ENCODE measurements at places on chromosomes 11 and 22.

DNA sequence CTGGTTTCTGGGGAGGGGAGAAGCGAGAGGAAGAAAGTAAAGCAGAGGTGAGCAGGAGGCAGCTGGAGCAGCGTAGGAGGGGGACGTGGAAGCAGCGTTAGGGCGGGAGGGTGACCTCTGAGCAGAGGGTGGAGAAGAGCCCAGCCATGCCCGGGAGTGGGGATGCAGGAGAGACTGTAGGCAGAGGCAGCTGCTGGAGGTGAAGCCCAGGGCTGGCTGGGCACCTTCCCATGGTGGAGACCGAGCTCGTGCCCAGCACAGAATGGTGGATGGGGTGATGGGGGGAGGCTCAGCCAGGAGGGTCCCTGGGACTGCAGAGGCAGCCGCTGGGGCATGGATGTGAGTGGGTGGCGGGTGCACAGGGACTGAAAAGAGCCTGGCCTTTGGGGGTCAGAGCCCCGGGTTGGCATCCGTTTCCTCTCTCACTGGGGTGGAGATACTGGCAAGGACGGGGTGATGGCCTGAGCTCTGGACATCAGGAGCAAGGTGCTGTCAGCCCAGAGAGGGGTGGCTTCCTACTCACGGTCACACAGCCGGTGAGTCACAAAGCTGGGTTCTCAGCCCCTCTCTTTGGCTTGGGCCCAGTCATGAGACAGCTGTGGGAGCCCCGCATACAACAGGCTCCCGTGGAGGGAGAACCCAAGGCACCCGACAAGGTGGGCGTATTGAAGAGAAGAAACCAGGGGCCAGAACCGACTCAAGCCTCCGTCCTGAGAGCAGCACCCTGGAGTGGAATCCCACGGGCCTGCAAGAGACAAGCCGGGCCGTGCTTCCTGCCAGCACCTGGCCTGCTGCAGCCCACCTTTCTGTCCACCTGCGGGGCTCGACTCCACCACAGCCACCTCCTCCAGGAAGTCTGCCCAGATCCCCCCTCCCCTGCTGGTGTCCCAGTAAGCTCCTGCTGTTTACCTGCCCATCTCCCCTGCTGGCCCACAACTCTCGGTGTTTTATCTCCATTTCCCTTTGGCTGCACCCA, 45.8 kb upstream of the FGF3 start:
- no peak for DNase-seq

DNA sequence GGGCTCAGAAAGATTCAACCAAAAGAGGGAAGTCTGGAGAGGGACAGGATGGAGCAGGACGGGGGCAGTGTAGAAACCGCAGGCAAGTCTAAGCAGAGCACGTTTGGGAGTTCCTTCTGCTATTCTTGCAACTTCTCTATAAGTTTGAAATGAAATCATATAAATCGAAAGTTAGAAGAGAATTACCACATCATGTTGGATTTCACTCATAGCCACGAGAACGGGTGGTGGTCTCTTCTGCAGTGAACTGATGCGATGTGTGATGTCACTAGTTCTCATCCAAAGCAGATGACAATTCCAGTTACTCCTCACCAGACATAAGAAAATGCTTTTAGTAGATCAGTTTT, 36.0 kb downstream of the KCNQ1 start:
- peak; percentile 36 for DNase-seq

- DNase-seq, result no peak
Measured at GRCh38 chr11:117412653-117413275, 85.1 kb downstream of the CEP164 start.

DNA sequence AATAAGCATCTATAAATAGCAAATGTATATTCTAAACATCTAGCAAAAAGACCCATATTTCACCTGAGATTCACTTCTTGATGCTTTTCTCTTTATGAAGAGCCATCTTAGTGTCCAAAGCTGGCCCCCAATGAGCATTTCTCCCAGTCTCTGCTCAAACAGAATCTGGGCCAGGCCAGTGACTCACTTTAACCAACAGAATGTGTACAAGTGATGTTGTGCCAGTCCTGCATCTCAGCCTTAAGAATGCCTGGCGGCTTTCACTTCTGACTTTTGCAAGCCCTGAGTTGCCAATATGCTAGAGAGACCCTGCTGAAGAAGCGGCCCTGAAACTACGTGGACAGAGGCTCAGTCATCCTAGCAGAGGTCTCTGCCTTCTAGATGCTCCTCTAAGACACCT, 6.9 kb upstream of the COPB1 start:
- no peak for DNase-seq

- DNase-seq, result no peak
Measured at GRCh38 chr11:2474059-2474901, 29.5 kb downstream of the KCNQ1 start.

DNA sequence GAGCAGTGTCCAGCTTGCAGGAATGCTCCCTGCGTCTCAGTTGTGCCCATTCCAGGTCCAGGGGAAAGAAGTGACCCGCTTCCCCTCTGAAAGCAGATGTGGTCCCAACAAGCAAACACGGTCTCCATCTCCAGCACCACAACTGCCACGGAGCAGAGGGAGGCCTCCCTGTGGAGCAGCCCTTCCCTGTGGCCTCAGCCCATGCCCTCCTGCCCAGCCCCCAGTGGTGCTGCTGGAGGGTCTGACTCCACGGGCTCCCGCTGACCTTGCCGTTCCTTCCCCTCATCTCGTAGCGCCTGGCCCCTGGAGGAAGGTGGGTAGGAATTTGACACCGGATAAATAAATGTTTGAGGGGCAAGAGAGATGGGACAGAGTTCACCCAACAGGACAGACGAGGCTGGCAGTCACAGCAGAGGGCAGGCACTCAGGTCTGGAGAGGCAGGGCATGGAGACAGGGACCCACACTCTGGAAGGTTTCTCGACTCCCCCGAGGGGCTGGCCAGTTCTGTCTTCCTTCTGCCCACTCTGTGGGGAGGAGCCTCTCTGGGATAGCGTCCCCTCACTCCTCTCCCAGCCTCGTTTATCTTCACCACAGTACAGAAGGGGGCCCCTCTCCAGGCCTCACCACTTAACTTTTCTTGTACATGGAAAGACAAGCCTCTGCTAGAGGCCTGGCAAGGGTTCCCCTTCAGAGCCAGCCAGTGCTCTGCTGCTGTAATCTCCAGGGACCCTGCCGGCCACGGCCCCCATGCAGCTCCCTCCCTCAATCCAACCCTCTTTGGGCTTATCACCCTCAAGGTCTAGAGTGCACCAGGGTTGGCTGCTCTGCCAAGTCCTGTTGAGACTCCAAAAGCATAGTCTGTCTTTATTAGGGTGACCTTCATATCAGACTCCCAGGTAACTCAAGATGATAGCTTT, 7.5 kb upstream of the ST3GAL4 start:
- DNase-seq, result no peak

DNA sequence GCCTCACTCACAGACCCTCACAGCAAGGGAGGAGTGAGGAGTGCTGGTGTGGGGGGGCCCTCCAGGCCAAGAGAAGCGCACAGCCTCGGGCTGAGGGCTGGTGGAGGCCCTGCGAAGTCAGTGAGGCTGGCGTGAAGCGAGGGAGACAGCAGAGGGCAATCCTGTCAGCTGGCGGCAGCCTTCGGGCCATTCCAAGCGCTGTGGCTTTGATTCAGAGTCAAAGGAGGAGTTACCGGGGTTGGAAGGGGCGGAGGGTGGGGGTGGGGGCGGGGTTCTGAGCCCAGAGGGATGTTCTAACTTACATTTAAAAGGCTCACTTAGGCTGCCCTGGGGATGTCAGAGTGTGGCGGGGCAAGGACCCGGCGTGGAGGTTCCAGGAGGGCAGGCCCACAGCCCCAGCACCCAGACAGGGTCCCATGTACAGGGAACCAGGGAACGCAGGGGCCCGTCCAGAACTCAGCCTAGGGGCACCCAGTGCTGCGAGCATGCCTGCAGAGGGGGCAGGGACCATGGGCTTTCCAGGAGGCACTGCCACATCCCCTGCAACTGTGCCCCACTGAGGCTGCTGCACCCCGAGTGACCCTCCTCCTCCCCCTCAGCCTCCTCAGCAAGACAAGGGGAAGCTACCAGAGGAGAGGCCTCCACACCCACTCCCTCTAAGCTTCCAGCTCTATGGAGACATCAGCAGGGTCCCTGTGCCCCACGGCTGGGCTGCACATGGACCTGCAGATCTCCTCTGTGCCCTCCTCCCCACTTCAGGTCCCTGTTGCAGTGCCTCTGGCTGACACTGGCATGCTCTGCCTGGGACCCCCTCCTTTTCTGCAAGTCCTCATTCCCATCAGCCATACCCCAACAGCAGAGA, 39.7 kb upstream of the TTLL12 start:
- no peak for DNase-seq

DNA sequence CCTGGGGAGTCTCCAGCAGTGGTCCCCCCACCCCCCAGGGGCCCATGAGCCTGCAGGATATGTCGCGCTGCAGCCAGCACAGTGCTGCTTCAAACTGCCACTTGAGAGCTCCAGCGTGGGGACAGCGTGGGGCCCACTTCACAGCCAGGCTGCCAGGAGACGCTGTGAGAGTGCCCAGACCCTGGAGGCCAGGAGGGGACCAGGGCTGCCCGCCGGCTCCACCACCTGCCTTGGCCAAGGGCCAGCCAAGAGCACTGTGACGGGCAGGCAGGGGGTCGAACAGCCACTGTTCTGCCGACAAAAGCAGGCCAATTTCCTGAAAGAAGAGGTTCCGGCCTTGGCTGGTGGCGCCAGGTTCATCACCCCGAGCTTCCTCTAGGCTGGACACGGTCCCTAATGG, 60.2 kb downstream of the FLRT1 start:
- no peak for DNase-seq

DNA sequence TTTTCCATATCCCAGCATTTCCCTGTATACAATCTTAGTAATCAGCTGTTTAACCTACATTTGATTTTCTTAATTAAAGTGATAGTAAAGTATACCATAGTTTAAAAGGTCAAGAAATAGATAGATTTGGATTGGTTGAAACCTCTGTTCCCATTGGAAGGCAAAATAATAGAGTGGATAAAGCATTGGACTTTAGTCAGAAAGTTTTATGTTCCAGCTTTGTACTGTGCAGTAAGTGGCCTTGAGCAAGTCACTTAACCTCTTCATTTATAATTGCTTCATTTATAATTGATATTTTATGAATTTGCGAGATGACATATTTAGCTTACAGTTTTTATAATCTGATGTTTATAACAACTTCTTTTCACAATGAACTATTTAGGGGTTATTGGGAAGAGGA, 3.6 kb downstream of the ZFP91 start:
- DNase-seq, result no peak

- DNase-seq, result no peak
Measured at GRCh38 chr22:37501610-37502341, 15.6 kb upstream of the MFNG start.
